ENCODE measurements at places on chromosomes 16 and 17.
A peak's percentile ranks its signal among the peaks of the same experiment; 100 is the strongest.

- DNase-seq = no peak
Observed at GRCh38 chr17:49216953-49217650, 6.6 kb downstream of the ABI3 start.

DNA sequence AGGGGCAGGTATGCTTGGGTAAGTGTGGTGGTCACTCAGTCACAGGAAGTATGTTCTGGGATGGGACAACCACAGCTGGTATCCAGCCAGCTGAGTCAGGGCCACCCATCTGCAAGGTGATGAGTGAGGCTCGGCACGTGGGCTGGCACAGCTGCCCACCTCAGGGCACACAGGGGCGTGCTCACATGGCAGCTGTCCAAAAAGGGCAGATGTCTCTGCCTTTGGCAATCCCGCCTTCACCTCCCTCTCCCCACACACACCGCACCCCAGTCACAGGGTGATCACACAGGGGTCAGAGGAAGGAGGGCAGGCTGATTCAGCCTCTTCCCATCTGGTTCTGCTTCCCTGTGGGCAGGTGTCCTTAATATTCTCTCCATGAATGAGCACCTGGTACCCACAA, 85.9 kb upstream of the TOB1 start:
- DNase-seq = peak; percentile 57

DNA sequence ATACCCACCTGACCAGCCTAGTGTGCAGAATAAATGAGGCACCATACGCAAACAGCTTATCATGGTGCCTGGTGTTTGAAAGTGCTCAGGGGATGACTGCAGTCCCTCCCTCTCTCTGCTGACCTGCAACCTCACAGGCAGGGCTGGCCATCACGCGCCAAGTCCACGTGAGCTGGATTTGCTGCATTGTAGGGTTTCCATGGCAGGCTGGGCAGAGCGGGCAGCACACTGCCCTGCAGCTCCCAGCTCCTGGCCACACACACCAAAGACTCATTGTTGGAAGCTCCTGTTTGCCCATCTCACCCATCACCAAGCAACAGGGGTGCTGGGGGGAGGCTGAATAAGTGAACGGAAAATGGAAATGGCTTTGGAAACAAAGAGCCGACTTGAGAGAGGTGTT, 81.8 kb downstream of the IRX3 start:
- no peak for DNase-seq

DNA sequence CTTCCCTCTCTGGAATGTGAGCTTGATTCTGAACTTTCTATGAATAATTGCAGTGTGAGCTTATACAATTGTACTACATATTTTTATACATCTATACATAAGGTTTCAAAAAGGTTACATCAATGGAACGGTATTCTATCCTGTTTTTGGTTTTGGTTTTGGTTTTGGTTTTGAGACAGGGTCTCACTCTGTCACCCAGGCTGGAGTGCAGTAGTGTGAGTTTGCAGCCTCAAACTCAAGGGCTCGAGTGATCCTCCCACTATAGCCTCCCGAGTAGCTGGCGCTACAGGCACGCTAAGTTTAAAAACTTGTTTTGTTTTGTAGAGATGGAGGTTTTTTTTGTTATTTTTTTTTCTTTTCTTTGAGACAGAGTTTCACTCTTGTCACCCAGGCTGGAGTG, 1.1 kb downstream of the CTRB1 start:
- no peak for DNase-seq

GRCh38 chr17:32596628-32597027, 109.8 kb downstream of the CDK5R1 start:
- no peak for DNase-seq

- DNase-seq = no peak
Observed at GRCh38 chr16:539901-540530, 12.5 kb downstream of the CAPN15 start.

DNA sequence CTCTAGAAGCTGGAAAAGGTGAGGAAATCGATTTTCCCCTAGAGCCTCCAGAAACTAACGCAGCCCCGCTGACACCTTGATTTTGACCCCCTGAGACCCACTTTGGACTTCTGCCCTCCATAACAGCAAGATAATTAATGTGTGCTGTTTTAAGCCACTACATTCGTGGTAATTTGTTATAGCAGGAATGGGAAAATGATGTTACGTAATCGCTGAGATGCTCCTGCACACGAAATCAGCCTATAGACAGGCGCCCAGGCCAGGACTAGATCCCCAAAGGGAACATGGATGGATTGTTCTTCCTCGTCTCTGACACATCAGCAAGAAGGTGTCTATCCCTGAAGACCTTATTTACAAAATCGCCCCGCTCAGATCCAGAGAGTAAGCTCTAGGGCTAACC, 1.4 kb upstream of the MYOCD start:
- DNase-seq = no peak

GRCh38 chr17:12358477-12358876, 307.2 kb upstream of the MYOCD start:
- DNase-seq = no peak

DNA sequence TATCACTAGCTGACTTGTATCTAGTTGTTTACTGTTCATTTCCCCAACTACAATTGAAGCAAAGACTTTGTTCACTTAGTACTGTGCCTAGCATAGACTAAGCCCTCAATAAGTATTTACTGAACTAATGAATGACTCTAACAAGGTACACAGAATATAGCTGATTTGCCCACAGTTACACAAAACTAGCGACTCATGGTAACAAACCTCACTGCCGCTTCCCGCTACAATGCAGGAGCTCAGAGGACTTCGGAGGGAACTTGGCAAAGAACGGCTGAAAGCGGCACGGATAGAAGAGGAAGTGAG, 524 bp downstream of the EFTUD2 start:
- peak; percentile 42 for DNase-seq

GRCh38 chr17:48612854-48613691, 2.0 kb downstream of the HOXB8 start:
- no peak for DNase-seq

GRCh38 chr16:47424846-47425245, 36.0 kb downstream of the ITFG1 start:
- DNase-seq = no peak

- no peak for DNase-seq
Observed at GRCh38 chr17:13619462-13619861, 17.7 kb upstream of the HS3ST3A1 start.

DNA sequence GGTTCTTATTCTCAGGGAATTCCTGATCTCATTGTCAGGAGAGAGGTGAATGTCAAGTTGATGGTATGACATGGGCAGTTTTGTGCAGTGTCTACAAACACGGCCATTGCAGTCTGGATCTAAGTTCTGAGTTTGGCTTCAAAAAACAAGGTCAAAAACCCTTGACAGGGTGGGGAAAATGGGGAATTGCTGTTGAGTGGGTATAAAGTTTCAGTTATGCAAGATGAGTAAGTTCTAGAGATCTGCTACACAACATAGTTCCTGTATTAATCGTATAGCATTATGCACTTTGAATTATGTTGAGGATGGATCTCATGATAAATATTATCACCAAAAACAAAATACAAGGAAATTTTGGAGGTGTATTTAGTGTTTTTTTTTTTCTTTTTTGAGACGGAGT, 36.6 kb upstream of the CARMIL2 start:
- DNase-seq = no peak

DNA sequence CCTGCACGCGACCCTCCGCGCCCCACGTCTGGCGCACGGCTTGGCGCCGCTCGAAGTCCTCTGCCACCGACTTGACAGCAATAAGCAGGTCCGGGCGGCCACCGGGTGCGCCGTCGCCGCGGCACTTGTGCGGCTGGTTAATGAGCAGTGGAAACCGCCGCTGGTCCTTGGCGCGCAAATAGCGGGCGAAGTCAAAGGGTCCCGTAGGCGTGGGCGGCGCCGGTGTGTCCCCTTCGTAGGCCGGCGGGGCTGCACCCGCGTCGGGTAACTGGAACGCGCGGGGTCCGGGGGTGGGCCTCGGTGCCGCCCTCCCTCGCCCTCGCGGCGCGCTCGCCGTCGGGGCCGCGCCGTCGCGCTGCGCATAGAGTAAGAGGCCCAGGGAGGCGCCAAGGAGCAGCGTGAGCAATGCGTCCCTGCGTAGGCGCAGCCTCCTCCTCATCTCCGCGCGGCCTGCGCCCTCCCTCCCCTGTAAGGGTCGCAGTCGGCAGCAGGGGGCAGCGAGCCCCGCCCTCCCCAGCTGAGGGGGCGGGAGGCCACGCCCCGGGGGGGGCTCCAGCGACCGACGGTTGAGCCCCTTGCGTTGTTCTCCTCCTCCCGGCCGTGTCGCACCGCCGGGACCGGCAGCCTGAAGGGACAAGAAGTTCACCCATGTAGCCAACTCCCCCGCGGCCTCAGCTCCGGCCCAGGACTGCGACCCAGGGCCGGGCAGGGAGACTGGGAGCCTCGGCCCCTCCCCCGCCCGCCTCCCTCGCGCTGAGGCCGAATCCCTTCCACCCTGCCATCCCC, 558 bp downstream of the B3GNT9 start:
- no peak for DNase-seq

GRCh38 chr16:4052801-4053293, 63.4 kb downstream of the ADCY9 start:
- DNase-seq = no peak
